ENCODE measurements at places on chromosomes 1 and 21.

DNA sequence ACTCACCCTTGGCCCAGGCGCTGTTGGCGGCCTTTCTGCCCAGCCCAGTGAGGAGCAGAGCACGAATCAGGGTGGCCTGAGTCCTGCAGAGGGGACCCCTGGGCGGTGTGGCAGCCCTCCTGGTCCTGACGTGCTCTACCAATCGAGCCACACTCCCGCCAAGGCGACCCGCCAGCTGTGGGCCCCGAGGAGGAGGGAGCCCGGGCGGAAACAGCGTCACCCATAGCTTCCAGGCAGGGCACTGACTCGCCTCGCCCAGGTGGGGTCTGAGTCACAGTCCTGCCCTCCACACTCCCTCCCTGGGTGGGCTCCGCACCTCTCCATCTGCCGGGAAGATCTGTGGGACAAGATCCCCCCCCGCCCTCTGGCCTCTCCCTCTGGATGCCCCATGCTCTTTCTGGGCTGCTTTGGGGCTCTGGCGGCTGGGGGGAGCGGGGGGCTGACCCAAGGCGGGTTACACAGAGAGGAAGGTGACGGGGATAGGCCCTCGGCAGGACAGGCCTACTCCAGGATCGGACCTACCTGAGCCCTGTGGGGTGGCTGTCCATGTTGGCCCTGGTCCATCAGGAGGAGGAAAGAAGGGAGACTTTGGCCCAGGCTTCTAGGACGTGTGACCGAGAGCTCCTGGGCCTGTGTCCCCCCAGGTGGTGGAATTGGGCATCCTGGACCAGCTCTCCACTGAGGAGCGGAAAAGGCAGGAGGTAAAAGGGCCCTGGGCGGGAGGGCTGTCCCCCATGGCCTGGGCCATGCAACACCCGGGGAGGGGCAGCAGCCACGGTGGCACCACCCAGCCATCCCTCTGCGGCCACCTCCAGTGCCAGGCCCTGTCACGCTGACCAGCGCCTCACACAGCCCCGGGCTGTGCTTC lies 14.0 kb downstream of the ARHGEF16 start:
- DNase-seq, result no peak

- DNase-seq, result no peak
Measured at GRCh38 chr1:53869454-53870117, 20.0 kb downstream of the YIPF1 start.

DNA sequence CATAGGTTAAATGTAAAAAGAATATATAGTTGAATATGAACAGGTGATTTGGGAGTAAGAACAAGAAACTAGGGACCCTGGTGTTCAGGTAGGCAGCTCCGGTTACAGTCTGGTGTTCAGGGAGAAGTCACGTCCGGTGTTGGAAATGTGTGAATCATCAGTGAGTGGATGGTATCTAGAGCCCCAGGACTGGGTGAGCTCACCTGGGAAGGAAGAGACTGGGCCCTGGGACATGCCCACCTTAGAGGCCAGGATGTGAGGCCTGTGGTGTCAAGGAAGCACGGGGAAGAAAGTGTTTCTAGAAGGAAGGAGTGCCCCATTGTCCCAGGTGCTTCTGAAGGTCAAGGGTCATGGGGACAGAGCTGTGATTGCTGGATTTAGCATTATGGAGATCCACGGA lies 1.5 kb upstream of the GJB3 start:
- DNase-seq, result no peak

GRCh38 chr1:8222789-8223188 lies 95.1 kb upstream of the SLC45A1 start:
- no peak for DNase-seq

DNA sequence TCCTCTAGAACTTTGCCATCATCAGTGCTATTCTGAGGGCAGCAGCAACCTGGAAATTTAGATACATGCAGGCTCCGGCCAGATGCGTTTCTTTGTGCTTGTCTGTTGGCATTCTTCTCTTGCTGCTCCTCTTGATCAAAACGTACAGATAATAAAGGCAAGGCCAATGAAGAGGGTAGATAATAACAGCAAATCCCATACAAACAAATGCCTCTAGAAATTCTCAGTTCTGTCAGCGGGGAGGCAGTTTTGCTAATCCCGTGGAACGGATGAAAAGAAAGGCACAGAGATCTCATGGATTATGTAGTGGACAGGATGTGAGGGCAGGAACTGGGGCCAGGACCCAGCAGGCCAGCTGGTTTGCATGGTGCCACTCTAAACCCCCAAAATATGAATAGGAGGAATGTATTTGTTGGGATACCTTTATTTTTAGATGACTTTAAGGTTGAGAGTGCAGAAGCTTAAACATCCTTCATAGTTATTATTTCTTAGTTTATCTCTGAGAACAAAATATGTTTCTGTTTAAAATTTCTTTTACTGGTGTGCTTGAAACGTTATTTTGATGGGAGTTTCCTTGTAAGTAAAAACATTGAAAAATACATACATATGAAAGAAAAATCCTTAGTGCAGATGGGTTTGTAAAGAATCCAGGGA lies 1.5 kb downstream of the ITSN1 start:
- peak; percentile 2 for DNase-seq

DNA sequence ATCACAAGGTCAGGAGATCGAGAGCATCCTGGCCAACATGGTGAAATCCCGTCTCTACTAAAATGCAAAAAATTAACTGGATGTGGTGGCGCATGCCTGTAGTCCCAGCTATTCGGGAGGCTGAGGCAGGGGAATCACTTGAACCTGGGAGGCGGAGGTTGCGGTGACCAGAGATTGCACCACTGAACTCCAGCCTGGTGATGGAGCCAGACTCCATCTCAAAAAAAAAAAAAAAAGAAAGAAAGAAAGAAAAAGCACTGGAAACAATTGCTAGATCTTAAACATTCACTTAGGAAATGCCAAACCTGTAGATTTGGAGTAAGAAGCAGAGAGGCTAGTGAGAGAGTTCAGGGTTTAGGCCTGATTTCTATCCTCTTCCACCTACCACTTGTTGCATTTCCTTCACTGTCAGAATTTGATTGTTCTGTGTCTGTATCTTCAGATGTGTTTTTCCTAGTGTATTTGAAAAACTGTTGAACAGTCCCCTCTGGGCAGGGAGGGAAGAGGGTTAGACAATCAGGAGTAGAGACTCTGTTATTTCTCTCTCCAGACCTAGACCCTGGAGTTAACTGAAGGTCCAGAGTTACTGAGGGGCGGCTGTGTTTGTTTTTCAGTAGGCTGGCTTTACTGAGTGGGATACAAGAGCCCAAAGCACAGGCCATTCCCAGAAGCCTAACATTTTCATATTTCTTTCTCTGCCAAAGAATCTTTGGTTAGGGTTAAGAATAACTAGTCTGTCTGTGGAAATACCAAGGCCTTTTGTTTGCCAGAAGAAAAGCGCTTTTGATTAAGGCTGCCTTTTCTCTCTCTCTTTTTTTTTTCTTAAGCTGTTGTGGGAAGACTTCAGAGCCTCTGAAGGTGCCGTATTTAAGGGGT lies 31.1 kb upstream of the MACF1 start:
- no peak for DNase-seq

GRCh38 chr1:112960384-112960783 lies 4.4 kb upstream of the SLC16A1 start:
- DNase-seq, result no peak
